ENCODE measurements at places on chromosomes 2 and 18.

DNA sequence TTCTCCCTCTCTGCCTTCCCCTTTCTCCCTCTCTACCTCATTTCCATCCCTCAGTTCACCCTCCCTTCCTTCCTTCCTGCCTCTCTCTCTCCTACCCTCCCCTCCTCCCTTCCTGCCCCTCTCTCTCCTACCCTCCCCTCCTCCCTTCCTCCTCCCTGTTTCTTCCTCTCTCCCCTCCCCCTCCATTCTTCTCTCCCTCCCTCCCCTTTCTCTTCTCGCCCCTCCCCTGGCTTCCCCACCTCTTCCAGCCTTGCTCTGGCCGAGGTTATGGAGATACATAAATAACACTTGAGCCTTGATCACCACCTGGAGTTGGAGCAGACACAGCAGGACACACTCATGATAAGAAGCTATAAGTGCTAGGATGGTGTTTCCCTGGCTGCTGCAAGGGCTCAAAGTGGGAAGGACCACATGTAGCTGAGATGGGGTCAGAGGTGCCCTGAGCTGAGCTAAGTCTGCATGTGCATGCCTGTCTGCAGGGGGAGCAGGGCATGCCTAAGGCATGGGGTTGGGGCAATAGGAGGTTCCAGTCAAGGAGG lies 326.1 kb upstream of the HS6ST1 start:
- no peak for DNase-seq

DNA sequence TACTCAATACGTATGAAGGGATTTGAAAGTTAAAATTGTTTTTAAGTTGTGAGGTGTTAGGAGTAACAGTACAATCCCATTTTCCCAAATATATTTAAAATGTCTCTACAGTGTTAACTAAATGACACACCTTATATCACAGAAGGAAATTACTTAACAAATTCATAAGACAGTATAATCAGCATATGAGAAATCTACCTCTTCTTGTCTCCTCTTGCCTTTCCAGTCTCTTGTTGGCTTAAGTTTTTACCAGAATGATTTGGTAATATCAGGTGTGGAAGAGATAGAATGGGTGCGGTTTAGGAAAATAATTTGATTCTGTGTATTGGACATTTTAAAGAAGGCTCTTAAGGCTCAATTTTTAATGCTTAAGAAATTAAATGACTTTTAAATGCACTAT lies 9.5 kb upstream of the INPP1 start:
- DNase-seq: no peak

DNA sequence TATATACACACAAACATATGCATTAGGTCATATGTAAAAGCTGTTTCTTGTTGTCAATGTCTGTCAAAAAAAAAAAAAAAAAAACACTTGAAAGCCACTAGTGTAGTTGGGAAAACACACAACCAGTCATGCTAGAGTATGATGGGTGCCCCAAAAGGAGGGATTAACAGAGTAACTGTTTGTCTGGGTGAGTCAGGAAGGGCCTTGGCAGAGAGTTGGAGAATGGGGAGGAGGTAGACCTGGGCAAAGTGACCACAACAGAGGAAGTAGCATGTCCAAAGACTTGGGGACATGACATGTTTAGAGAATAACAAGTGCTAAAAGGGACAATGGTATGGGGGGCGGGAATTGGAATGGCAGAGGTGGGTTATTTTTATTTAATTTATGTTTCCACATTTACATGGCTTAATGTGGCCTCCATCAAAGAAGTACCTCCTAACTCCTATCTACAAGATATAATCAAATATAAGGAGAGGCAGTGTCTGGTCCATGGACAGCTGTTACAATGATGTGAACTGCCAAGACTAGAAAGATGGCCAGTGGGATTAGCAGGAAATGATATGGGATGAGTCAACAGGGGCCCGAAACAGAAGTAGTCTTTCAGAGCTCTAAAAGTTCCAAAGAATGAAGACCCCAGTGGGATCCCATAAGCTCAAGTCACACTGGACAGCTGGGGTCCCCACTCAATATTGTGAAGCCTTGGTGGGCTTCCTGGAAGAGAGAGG lies 99.9 kb upstream of the ZFP36L2 start:
- DNase-seq: no peak

DNA sequence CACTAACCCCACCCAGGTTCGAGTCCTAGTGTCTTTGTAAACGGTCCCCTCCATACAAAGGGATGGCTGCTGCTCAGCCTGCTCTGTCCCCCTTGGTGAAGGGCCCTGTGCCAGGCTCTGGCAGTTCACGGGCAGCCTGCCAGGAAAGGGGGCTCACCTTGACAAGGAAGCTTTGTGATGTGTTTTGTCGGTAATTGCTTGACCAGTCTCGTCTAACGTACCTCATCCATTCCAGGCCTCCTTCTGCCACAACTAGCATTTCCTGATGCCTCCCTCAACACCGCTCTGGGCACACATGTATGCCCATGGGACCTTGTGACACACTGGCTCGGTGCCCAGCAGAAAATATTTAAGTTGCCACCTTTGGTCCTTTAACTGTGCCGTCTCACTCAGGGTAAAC lies 171.9 kb downstream of the KLHL29 start:
- DNase-seq: no peak

DNA sequence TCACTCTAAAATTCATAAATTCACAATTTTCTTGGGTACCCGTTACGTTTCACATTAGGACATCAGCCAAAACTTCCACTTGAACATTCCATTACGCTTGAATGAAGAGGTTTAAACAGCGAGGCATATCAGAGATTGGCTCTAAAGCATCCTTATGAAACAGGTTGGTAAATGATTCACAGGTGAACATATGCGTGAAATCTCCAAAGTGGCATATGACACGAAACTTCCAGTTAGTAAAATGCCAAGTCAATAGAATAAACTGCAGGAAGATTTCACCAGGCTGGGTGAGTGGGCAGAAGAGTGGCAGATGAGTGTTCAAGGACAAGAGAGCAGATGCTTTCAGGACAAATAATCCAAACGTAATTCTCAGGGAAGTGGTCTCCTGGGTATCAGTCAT lies 33.9 kb upstream of the GLS start:
- no peak for DNase-seq

- no peak for DNase-seq
These were observed 58.8 kb upstream of the SLC38A11 start for GRCh38 chr2:165013944-165014619.

- peak; percentile 16 for DNase-seq
These were observed 126.1 kb downstream of the HNMT start for GRCh38 chr2:138090330-138090729.

DNA sequence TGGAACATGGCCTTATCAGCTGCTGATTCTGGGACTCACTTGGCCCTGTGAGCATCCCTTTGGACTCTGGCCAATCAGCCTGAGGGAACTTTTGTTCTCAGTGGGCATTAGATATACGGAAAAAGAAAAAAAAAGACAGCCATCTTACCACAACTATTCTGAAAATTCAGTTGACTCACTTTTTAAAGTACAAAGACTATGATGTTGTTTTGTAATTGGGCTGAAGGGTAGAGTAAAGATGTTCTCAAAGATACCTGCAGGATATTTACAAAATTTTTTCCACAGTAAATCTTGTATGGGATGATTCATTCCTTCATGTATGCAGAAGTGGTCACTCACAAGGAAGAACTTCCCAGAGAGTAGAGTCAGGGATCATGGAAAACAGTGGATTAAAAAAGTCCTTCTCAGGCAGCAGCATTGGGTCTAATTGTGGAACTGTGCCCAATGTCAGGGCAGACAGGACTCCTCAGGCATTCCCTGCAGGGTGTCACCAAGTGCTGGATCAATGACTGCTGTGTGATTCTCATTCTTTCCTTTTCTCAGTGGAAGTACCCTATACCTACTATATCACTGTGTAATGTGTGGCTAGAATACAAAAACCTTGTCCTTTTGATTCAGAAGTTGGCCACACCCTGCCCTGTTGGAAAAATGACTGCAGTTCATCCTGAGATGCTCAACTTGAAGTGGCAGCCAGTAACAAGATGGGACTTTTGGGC lies 35.4 kb downstream of the SULT1C4 start:
- DNase-seq: no peak

DNA sequence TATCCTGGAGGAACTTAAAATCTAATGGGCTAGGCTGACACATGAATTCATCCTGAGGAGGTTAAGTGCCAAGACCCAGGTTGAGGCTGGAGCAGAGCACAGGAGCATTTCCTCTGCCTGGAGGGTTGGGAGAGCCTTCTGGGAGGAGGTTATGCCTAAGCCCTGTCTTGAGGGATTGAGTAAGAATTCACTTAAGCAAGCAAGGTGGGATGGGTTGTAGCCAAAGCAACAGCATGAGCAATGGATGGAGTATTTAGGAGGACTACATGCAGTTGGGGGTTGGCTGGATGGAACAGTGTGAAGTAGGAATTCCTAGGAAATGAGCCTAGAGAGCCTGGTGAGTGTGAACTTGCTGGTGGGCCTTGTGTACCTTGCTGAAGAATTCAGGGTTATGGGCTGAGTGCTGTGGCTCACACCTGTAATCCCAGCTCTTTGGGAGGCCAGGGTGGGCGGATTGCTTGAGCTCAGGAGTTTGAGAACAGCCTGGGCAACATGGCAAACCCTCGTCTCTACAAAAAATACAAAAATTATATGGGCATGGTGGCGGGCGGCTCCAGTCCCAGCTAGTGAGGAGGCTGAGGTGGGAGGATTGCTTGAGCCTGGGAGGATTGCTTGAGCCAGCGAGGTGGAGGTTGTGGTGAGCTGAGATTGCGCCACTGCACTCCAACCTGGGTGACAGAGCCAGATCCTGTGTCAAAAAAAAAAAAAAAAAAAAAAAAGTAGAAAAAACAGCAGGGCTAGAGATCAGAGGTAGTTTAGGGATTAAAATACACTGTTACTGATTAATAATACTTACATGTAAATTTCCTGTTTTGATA lies 22.2 kb downstream of the TANC1 start:
- DNase-seq: no peak

GRCh38 chr18:10059610-10060468 lies 146.0 kb downstream of the VAPA start:
- no peak for DNase-seq

- DNase-seq: no peak
These were observed 1.4 kb downstream of the NPAS2 start for GRCh38 chr2:100821255-100821910.

- DNase-seq: no peak
These were observed 158.6 kb downstream of the DOCK10 start for GRCh38 chr2:224883700-224884099.

DNA sequence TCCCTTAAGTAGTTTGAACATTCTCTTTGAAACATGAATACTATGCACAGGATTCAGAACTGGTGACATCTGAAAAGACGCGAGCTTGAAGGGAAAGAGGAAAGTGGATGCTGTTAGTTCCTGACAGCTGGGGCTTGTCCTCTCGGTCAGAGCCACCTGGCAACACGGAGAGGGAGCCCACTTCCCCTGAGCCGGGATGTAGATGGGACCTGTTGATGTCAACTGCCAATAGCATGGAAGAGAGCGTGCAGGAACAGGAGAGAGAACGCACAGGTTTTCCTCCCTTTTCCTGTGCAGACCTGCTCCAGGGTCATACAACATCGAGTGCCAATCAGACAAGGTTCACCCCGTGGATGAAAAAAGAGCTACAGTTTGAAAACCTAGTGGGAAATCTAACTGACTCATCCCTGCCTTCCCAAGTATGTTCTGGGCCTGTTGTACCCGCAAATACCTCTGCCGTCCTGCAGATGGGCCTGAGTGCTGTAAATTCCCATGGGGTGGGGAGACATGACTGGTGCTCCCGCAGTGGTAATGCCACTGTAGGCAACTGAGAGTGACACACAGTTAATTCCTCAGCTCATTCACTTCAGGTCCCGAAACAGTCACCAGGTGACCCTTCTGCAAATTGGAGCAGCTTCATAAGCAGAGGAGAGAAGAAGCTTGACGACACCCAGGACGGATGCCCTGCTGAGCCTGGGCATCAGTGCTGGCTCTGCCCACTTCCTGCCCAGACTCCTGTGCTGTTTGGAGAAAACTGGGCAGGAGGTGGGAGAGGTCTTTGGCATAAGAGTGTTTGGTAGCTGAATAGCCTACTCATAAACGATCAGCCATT lies 13.9 kb upstream of the MBP start:
- DNase-seq: no peak

DNA sequence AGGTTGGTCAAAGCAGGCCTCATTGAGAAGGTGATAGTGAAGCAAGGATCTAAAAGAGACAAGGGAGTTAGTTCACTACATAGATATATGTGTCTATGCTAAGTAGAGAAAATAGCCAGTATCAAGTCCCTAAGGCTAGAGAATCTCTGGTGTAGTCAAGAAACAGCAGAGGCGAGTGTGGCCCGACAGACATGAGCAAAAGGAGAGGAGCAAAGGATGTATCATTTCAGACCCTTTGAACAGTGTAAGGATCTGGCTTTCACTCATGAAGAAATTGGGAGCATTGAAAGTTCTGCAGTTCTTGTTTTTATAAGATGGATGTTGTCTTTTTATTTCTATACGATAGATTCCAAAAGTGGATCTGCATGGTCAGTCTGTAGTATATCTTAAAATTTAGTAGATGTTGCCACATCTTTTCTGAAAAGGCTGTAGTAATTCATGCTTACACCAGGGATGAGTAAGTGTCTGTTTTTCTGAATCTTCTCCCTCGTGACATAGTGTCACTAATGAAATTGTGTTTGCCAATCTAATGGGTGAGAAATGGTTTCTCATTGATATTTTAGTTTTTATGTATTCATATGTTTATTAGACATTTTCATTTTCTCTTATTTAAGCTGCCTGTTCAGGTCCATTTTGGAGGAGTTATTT lies 18.8 kb downstream of the SP100 start:
- DNase-seq: no peak
